ENCODE measurements at places on chromosomes 12 and 14.

DNA sequence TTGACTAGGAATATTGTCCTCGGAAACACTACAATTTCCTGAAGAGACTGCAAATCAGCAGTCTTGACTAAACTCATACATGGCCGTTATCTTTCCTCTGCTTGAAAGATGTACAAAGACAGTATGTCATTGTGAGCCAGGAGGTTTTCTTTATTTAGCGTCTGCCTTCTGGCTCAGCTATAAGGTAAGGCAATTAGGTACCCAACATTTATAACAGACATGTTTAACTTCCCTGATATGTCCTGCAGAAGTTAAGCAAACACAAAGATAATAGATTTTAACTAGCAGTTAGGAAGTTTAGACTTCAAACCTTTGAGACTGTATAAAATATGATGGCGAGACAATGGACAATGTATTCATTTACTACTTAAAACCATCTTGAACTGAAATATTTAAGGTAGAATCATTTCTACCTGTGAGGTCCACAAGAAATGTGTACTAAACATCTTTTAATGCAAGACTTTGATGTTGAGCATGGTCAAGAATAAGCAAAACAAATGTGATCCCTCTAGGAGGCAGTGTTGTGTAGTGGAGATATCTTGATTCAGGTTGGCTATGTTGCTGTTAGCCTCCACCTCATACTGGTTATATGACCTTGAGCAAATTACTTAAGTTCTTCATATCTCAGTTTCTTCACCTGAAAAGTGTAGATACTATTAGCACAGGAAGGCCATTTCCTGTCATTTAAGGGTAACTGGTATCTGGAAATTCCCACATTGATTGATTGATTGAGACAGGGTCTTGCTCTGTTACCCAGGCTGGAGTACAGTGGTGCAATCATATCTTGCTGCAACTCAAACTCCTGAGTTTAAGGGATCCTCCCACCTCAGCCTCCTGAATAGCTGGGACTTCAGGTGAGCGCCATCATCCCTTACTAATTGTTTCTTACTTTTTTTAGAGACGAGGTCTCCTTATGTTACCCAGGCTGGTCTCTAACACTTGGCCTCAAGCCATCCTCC lies 96.3 kb upstream of the EEA1 start:
- DNase-seq, result no peak
- no peak overlapping the region for H3K4me3 ChIP-seq

- no peak overlapping the region for H3K27ac ChIP-seq
- H3K36me3 ChIP-seq, result no peaks in the 10 kb centered on the region
- no peak overlapping the region for H3K4me3 ChIP-seq
- no peak for DNase-seq
Measured at GRCh38 chr12:93813972-93814821, 137.0 kb downstream of the CRADD start.

DNA sequence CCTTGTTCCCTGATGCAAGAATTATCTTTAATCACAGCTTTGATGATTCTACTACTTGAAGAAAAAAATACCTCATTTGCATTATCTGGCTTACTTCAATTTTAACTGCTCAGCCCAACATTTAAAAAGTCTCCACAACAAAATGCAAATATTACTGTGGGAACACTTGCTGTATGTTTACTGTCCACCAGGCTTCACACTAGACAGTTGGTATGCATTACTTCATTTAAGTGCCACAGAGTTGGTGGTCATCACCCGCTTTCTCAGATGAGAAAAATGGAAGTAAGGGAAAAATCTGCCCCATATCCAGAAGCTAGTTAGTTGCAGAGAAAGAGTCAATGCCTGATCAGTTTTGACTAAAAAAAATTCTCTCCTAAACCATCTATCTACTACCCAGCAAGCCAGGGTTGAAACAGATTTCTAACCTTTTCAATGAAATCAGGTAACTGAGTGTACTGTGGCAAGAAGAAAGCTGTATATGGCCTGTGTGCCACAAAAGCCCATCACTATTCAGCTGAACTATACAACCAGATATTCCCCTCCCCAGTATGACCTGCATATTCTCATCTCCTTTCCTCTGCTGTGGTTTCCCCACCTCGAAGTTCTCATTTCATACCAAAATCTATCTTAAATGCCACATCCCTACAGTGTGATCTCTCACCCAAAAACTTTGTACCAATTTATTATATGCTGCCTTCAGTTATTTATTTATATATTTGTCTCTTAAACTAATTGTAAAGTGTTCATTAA lies 90.3 kb downstream of the ATP2B1 start:
- H3K36me3 ChIP-seq, result peaks cover 83% of the 10 kb centered on the region
- DNase-seq, result no peak
- H3K27me3 ChIP-seq, result no peaks in the 10 kb centered on the region
- H3K4me3 ChIP-seq, result no peak overlapping the region
- H3K4me1 ChIP-seq, result no peaks in the 10 kb centered on the region

DNA sequence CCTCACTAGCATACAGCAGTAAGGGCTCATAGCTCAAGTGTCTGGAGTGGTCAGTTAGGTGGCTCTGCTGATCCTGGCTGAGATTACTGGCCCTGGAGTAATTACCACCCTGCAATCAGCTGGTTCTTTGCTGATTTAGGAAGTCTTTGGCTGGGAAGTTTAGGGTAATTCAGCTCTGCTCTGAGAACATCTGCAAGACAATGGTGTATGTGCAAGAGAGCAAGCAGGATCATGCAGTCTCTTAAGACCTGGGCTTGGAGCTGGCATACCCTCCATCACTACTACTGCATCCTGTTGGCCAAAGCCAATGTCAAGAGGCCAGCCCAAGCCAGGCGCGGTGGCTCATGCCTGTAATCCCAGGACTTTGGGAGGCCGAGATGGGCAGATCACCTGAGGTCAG lies 159.0 kb downstream of the NDUFA12 start:
- H3K36me3 ChIP-seq, result no peaks in the 10 kb centered on the region
- DNase-seq, result no peak
- H3K27ac ChIP-seq, result no peak overlapping the region
- no peaks in the 10 kb centered on the region for H3K27me3 ChIP-seq
- no peaks in the 10 kb centered on the region for H3K4me1 ChIP-seq
- H3K4me3 ChIP-seq, result no peak overlapping the region

DNA sequence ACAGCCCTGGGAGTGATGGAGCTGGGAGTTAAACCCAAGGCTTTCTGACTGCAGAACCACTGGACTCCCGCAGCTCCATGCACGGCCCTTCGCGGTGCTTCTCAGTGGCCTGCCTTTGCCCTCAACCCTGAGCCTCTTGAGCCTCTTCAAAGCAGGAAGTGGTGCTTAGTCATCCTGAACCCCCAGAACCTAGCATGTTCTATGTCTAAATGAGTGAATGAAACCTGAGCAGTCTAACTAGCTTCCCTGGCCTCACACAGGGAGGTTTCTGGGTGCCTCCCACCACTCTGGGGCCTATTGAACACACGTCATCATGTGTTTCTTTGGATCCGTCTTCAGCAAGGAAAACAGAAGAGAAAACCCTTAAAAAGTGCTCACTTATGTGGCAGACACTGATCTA lies 117.9 kb upstream of the SFSWAP start:
- no peaks in the 10 kb centered on the region for H3K4me1 ChIP-seq
- no peak overlapping the region for H3K27ac ChIP-seq
- H3K27me3 ChIP-seq, result no peaks in the 10 kb centered on the region
- DNase-seq, result no peak
- no peak overlapping the region for H3K4me3 ChIP-seq

- no peak overlapping the region for H3K4me3 ChIP-seq
- no peaks in the 10 kb centered on the region for H3K27me3 ChIP-seq
- H3K27ac ChIP-seq, result peak overlapping the region; percentile 74
- no peak for DNase-seq
Measured at GRCh38 chr12:121238086-121238485, 28.2 kb downstream of the P2RX4 start.

GRCh38 chr14:101186992-101187815 lies 283.7 kb upstream of the RTL1 start:
- no peak overlapping the region for H3K27ac ChIP-seq
- DNase-seq, result no peak
- peaks cover 12% of the 10 kb centered on the region for H3K4me1 ChIP-seq
- H3K36me3 ChIP-seq, result no peaks in the 10 kb centered on the region
- no peak overlapping the region for H3K4me3 ChIP-seq
- H3K27me3 ChIP-seq, result no peaks in the 10 kb centered on the region

DNA sequence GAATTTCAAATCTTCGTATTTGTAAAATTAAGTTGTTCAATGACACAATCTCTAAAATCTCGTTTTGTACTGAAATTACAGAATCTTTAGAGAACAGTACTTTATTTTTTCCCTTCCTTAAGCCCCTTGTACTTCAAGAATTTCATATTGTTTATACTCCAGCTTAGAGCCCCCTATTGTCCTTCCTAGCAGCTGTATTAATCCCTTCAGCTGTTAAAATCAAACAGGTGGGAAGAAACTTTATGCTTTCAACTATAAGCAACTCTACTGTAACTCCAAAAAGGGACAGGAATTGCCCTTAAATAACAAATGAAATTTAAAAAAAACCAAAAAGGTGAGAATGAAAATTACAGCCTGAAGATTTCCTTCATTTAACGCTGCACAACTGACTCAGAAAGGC lies 1.7 kb downstream of the NACA start:
- DNase-seq, result no peak
- H3K4me1 ChIP-seq, result peaks cover 3% of the 10 kb centered on the region
- H3K4me3 ChIP-seq, result peak overlapping the region; percentile 99
- H3K36me3 ChIP-seq, result peaks cover 55% of the 10 kb centered on the region

DNA sequence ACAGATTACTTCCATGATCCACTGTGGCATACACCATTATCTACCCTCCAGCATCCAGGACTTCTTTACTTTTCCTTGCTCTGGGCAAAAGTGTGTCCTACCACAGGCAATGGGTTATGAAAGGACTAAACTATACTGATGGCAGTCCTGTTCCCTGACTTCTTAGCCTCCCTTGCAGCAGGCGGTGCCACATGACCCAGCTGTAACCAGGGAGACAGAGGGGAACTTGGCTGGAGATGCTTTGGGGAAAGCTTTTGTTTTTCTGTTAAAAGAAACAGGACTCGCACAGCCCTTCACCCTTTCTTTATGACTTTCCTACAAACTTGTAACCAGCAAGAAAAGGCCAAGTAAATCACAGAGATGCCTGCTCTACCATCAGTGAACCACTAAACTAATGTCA lies 394.4 kb downstream of the PCNX1 start:
- H3K4me1 ChIP-seq, result no peaks in the 10 kb centered on the region
- no peak overlapping the region for H3K4me3 ChIP-seq
- no peak for DNase-seq

GRCh38 chr14:63296060-63296563 lies 22.6 kb downstream of the GPHB5 start:
- no peak overlapping the region for H3K27ac ChIP-seq
- no peaks in the 10 kb centered on the region for H3K36me3 ChIP-seq
- peaks cover 5% of the 10 kb centered on the region for H3K4me1 ChIP-seq

GRCh38 chr14:59333668-59334067 lies 131.5 kb downstream of the GPR135 start:
- peaks cover 91% of the 10 kb centered on the region for H3K36me3 ChIP-seq
- no peak overlapping the region for H3K4me3 ChIP-seq
- H3K27me3 ChIP-seq, result no peaks in the 10 kb centered on the region
- DNase-seq, result no peak

DNA sequence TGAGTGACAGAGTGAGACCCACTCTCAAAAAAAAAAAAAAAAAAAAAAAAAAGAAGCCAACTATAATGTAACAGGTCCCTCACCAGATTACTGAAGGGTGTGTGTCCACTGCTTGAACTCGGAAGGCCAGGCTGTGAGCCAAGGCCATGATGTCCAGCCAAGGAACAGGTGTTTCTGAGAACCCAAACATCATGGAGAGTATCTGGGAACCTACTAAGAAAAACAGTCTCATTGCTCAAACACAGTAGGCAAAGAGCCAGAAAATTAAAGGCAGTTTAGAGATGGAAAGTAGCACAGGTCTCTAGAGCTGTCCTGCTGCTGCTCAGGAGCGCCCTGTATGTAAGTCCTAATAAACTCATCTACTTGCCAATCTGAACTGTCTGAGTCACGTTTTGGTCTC lies 12.5 kb upstream of the MAP4K5 start:
- DNase-seq, result no peak
- H3K27ac ChIP-seq, result no peak overlapping the region
- H3K4me1 ChIP-seq, result no peaks in the 10 kb centered on the region
- H3K4me3 ChIP-seq, result no peak overlapping the region

DNA sequence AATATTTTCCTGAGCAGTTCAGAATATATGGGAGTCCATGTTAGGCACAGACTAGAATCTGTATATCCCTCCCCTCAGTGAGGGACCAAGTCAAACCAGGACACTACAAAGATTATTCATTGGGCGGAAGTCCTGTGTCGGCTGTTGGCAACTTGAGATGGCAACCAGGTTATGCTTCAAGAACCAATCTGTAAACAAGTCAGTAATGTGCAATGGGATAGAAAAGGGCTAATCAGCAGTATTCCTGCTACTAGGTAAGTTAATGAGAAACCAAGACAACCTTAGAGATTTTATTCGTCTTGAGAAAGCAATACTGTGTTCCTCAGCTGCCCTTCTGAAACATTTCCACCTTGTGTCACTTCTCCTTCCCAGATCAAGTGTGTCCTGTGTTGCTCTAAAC lies 26.4 kb downstream of the ARG2 start:
- H3K27ac ChIP-seq, result no peak overlapping the region
- H3K27me3 ChIP-seq, result no peaks in the 10 kb centered on the region
- H3K36me3 ChIP-seq, result peaks cover 52% of the 10 kb centered on the region
- no peak for DNase-seq
- no peak overlapping the region for H3K4me3 ChIP-seq

GRCh38 chr12:40769846-40770245 lies 77.6 kb downstream of the CNTN1 start:
- H3K27me3 ChIP-seq, result no peaks in the 10 kb centered on the region
- H3K27ac ChIP-seq, result no peak overlapping the region
- peaks cover 6% of the 10 kb centered on the region for H3K4me1 ChIP-seq
- no peaks in the 10 kb centered on the region for H3K36me3 ChIP-seq

DNA sequence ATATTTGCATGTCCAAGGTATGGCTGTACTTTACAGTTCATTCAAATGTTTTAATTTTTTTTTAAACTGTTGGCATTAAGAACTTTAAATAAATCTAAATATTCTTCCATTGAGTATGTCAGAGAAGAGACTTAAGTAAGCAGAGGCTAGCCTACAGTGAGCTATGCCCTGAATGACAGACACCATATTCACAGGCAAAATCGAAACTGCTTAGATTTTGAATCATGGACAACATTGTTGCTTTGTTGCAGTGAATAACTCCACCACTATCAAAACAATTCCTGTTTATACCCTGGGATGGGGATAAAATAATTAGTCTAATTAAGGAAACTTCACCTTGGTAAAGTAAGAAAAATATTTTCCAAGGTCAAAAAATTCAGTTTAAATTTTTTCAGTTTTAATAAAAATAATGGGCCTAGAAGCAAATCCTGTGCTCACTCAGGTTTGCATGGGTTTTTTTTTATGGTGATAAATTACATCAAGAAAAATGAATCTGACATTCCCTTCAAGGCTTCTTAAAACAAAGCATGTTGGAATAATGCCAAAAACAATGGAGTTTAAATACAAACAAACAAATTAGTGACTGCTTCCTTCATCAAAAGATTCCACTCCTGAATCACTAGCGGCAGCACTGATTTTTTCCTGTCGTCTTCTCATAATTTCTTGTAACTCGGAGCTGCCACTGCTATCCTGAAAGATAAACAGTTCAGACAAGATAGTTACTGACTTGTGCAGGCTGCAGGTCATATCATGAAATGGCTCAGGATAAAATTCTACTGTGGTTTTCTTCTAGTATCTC lies 168.2 kb downstream of the EPS8 start:
- no peak overlapping the region for H3K4me3 ChIP-seq
- H3K36me3 ChIP-seq, result no peaks in the 10 kb centered on the region
- no peaks in the 10 kb centered on the region for H3K4me1 ChIP-seq
- H3K27me3 ChIP-seq, result no peaks in the 10 kb centered on the region
- no peak for DNase-seq

- H3K27me3 ChIP-seq, result peaks cover 26% of the 10 kb centered on the region
- H3K4me3 ChIP-seq, result no peak overlapping the region
- H3K4me1 ChIP-seq, result no peaks in the 10 kb centered on the region
Measured at GRCh38 chr14:103104654-103105452, 10.3 kb downstream of the EXOC3L4 start.

Data from endodermal cell (in vitro differentiated cells).